Gastrocnemius medialis (tissue), 4 donors: ENCODE measurements at places on chromosomes 12 and 14. TPM values are rescaled to one million over a fixed set of nuclear protein-coding genes. Genes with fewer than 3 reads are reported as not detected.

CATSPERB gene
- not detected for total RNA-seq

PLEK2 gene
- not detected for total RNA-seq

SNRNP35 gene
- total RNA-seq, result 23.2 TPM

ADCY4 gene
- 7.9 TPM for total RNA-seq

FITM1 gene
- total RNA-seq, result 91.3 TPM

ACRBP gene
- 0.71 TPM for total RNA-seq
